ENCODE measurements at places on chromosomes 13 and 19. TPM values are rescaled to one million over a fixed set of nuclear protein-coding genes. Genes with fewer than 3 reads are reported as not detected.

DNA sequence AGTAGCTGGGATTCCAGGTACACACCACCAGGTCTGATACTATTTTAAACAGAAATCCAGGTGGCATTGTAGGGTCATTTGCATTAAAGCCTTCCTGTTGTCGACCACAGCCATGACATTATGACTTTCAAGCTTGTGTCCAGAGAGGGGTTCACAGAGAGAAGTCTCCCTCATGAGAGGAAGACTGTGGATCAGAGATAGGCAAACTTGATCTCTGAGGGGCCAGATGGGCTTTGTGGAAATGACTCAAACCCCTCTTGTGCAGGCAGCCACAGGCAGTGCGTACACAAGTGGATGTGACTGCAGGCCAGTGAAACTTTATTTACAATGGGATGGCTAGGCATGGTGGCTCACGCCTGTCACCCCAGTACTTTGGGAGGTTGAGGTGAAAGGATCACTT is 27.8 kb upstream of the F2RL3 start:
- DNase-seq, result no peak

DNA sequence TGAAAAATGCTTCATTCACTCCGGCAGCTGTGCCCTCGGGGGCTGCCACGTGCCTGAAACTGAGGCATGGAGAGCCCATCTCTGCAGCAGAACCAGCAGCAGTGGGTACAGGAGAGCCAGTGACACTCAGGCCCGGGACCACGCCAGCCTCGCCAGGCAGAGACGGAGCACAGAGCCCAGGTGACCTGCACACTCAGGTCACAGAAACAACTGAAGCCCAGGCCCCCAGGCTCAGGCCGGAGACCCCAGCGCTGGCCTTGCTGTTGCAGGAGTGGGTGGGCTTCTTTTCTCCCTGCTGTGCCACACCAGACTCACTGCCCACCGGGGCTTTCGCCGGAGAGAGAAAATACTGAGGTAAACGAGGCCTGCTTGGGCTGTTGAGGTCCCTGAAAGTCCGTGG is 117.3 kb downstream of the SOX1 start:
- DNase-seq, result no peak

DNA sequence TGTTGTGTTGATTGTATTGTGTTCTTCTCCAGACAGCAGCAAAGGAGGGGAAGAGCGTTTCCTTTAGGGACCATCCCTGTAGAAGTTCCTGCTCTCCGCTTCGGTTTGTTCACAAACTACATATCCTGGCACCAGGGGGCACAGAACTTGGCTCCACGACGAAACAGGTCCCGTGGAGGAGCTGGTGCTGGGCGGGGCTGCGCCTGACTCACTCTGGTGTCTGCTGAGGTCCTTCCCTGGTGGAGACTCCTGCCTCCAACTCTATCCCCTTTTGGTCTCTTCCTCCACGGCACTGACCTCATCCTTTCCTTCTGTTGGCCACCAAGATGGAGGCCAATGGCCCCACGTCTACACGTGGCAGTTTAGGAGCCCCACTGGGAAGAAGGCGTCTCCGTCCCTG is 14.7 kb downstream of the TMPRSS9 start:
- no peak for DNase-seq

DNA sequence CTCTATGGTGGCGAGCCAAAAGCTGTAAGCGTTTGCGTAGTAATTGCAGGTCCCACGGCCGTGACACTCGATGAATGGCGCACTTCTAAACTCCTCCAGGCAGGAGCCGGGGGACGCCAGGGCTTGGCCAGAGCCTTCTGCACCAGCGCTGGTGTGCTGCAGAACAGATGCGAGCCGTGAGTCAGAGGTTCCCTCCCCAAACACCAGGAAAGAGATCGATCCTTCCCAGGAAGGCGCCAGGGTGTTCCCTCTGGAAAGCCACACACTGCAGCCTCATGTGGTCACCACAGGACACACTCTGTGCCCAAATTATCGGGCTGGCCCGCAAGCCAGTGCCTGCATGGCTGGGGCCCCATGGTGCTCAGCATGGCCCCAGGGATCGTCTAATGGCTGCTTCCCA is 154.6 kb downstream of the COL4A1 start:
- DNase-seq, result no peak

- peak; percentile 88 for DNase-seq
Measured at GRCh38 chr13:36345438-36346221, 564 bp downstream of the SPART start.

DNA sequence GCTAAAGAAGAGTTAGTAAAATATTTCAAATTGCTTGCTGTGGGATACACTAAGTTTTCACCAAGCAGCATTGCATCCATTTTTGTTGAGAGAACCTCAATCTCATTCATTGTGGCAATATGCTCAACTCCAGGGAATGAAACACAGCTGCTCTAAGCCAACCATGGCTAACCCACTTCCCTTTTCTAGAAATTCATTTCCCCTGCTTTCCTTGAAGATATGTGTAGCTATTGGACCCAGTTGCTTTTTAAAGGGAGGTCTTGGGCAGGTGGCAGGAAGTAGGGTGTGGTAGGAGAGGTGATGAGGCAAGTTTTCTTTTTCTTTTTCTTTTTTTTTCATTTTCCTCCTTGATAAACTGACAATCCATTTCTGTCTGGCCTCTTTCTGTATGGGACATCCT is 452.2 kb downstream of the FGF14 start:
- no peak for DNase-seq

DNA sequence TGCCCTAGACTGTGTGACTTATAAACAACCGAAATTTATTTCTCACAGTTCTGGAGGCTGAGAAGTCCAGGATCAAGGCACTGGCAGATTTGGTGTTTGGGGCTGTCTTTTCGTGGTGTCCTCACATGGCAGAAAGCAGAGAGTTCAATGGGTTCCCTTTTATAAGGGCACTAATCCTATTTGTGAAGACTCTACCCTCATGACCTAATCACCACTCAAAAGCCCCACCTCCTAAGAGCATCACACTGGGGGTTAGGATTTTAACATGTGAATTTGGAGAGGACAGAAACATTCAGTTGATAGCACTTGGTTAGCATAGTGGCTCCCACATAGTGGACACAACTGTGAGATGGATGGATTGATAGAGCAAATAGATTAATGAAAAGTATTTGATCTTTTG is 21.5 kb upstream of the GPR18 start:
- no peak for DNase-seq

GRCh38 chr13:40483601-40484000 is 182.8 kb downstream of the FOXO1 start:
- no peak for DNase-seq

Gene ATP4B
- 0.14 TPM for polyA plus RNA-seq

Gene MUC16
- polyA plus RNA-seq, result not detected

Gene PTPRH
- polyA plus RNA-seq, result 0.60 TPM
